ENCODE measurements at places on chromosomes 5 and 9.
A peak's percentile ranks its signal among the peaks of the same experiment; 100 is the strongest.

- no peak for DNase-seq
These were observed 284.3 kb downstream of the TAF11L14 start for GRCh38 chr5:17918373-17919104.

DNA sequence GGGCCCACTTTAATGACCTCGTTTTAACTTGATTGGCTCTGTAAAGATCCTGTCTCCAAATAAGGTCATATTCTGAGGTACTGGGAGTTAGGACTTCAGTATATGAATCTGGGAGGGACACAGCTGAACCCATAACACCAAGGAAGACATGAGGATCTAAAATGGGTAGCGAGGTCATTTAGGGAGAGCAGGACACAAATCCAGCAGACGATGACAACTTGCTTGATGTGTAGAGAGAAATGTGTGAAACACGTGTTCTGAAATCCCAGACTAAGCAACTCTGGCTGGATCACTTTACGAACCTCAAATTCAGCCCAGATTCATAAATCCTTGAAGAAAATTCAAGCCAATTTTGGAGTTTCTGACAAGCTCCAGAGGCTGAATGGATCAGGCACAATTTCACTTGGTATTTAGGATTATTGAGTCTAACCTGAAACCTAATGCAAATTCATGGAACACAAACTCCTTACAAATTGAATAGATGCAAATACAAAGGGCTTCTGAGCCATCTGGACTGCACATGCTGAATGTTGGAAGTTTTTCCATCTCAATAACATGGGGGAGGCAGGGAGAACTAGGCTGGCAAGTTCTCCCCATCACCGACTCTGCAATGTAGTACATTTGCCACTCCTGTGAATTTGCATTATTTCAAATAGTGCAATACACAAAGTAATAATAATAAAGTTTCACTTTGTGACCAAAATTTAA lies 74.0 kb upstream of the SLC30A5 start:
- DNase-seq = no peak

DNA sequence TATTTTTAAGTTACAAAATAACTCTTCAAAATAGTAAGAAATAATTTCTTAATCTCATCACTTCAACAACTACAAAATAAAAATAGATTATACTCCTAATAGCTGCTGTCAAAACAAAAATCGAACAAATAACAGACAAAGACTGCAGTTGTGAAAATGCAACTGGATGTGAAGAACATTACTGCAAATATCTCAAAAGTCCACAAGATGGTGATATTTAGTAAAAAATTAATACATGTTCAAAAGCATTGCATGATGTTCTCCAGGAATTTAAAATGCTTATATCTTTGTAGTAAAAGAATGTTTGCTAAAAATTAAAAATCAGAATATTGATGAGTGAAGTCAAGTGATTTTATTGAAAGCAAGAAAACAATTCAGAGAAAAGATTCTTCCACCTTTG lies 66.2 kb downstream of the MPDZ start:
- no peak for DNase-seq

- no peak for DNase-seq
These were observed 18.7 kb downstream of the RASGRF2 start for GRCh38 chr5:80978772-80979317.

DNA sequence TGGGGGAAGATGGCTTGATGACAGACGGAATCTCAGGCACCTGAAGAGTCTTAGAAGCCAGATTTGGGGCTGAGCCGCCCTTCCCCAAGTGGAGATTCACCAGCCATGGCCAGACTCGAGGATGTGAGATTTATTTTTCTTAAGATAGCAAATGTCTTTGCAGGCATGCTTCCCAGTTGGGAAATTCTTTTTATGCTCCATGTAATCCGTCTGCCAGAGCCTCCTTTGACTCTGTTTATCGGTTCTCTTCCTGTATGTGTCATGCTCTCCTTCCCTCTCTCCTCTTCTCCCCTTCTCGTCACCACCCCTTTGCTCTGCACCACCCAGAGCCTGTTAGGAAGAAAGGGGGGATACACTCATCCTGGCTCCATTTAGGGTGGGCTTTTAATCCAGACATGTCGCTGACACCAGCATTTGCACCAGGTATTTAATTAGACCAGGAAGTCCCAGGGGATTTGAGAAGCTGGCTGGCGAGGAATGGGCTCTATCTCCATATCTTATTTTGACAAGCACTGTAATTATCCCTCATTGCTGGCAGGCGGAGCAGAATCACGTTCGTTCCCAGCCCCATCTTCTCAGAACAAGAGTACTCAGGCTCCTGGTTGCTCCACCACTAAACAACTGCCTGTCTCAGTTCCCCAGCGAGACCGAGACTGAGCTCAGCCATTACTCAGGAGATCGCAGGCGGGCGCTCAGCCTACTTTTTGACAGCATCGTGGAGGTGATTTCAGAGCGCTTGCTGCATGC lies 50.9 kb downstream of the KCNIP1 start:
- DNase-seq = peak; percentile 65

GRCh38 chr5:154993461-154993860 lies 20.1 kb upstream of the KIF4B start:
- no peak for DNase-seq

- peak; percentile 42 for DNase-seq
These were observed 544 bp upstream of the ERCC6L2 start for GRCh38 chr9:95874989-95875304.

- no peak for DNase-seq
These were observed 15.8 kb downstream of the CENPP start for GRCh38 chr9:92341578-92341977.

GRCh38 chr9:117992006-117992405 lies 287.8 kb downstream of the TLR4 start:
- no peak for DNase-seq

GRCh38 chr5:122333564-122333963 lies 21.5 kb downstream of the SNCAIP start:
- no peak for DNase-seq

GRCh38 chr9:26158631-26159150 lies 480.4 kb upstream of the TUSC1 start:
- DNase-seq = no peak

GRCh38 chr9:73056245-73056644 lies 95.4 kb upstream of the ANXA1 start:
- DNase-seq = no peak

DNA sequence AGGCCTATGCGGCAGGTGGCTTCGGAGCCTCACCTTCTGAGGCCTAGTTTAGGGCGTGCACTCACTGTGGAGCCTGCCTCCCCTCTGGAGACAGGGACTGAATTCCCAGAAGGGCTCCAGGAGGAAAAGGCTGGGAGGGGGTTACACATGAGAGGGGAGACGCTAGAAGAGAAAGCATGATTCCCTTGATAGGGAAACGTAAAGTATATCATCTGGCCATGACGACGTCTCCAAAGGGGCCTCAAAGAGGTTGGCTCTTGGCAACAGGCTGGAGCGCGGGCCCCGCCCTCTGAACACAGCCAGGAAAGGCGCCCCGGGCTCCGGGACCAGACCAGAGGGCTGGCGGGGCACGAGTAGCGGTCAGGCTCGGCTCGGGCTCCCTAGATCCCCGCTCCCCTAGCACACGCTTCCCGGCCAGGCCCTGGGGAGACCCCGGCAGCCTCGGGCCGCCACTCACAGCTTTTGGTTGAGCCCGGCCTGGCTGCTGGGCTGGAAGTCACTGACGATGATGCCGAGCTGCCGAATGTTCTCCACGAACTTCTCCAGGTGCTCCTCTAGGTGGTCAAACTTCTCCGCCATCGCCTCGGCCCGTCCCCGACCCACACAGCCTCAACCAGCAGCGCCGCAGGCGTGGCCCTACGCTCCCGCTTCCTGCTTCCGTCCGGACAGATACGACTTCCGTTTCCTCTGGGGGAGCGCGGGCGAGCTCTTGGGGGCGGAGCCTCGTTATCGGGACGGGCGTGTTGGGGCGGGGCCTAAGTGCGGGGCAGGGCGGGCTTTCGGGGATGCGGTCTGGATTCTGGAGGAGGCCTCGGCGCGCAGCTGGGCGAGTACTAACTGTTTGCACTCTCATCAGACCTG lies at the start of gene MED10:
MED10 (minus strand) TSS at position 643 of the 861 bp plus-strand sequence; CDS start at position 579, 64 bp downstream.
- peak; percentile 92 for DNase-seq

GRCh38 chr5:94433397-94434163 lies 184.8 kb downstream of the KIAA0825 start:
- DNase-seq = no peak

GRCh38 chr5:127153031-127153430 lies 79.7 kb upstream of the C5orf63 start:
- no peak for DNase-seq

GRCh38 chr9:23555851-23556250 lies 270.2 kb downstream of the ELAVL2 start:
- DNase-seq = no peak

DNA sequence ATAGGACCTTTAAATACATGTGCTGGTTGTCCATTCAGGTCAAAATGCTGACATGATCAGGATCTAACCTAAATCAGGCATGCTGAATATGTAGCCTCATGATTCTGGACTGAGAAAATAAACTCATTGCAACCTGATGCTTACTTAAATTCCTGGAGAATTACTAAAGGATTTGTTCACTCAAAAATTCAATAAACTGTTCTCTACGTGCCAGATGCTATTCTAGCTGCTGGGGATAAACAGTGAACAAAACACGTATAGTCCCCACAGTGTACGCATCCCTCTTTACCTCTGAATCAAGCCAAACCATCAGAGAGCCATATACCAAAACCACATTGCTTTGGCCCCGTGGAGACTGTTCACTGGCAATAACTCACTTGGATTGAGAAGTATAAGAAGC lies 6.1 kb downstream of the SCAI start:
- DNase-seq = no peak

- DNase-seq = no peak
These were observed 8.4 kb upstream of the RGS3 start for GRCh38 chr9:113454914-113455761.

DNA sequence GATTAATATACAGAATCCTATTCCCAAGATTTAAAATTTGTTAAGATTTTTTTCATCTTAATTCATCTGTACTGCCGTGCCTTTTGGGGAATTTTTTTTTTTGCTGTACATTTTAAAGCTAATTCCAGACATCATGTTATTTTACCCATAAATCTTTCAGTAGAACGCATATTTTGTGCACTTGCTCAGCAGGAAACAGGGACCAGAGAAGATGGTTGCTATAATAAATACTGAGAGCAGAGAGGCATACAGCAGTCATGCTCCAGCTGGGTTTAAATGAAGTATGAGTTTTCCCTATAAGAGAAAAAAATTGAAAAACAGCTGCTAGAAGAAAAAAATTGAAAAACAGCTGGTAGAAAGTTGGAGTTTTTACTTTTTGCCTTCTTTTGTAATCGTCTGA lies 196.9 kb upstream of the PUM3 start:
- no peak for DNase-seq

- DNase-seq = peak; percentile 78
These were observed 859 bp downstream of the CSNK1G3 start for GRCh38 chr5:123512611-123513461.

GRCh38 chr5:139914218-139914807 lies 118.7 kb downstream of the PSD2 start:
- no peak for DNase-seq

- DNase-seq = no peak
These were observed 3.6 kb upstream of the FUT7 start for GRCh38 chr9:137035507-137035834.

GRCh38 chr9:72476100-72476499 lies 45.3 kb upstream of the TMC1 start:
- DNase-seq = no peak

GRCh38 chr5:157568720-157569119 lies 6.9 kb downstream of the ADAM19 start:
- DNase-seq = no peak

GRCh38 chr5:58211441-58211840 lies 248.4 kb downstream of the PLK2 start:
- no peak for DNase-seq

DNA sequence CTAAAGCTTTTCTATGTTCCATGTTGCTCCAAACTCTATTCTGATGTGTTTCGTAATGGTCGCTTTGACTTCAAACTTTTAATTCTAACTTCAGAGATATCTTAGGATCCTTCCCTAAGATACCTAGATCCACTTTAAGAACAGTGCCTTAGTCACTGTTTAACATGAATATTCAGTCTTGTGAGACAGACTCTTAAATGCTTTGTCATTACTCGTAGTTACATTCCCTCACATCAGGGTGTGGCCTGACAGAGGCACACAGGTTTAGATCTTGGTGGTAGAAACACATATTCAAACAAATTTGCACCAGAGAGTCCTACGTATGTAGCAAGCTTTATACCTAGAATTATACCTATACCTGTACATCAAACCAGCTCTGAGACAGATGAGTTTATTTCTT lies 687.0 kb upstream of the C9orf72 start:
- no peak for DNase-seq

- DNase-seq = no peak
These were observed 111.2 kb downstream of the JAKMIP2 start for GRCh38 chr5:147671365-147671764.

GRCh38 chr5:41291323-41291722 lies 78.0 kb upstream of the C6 start:
- no peak for DNase-seq

DNA sequence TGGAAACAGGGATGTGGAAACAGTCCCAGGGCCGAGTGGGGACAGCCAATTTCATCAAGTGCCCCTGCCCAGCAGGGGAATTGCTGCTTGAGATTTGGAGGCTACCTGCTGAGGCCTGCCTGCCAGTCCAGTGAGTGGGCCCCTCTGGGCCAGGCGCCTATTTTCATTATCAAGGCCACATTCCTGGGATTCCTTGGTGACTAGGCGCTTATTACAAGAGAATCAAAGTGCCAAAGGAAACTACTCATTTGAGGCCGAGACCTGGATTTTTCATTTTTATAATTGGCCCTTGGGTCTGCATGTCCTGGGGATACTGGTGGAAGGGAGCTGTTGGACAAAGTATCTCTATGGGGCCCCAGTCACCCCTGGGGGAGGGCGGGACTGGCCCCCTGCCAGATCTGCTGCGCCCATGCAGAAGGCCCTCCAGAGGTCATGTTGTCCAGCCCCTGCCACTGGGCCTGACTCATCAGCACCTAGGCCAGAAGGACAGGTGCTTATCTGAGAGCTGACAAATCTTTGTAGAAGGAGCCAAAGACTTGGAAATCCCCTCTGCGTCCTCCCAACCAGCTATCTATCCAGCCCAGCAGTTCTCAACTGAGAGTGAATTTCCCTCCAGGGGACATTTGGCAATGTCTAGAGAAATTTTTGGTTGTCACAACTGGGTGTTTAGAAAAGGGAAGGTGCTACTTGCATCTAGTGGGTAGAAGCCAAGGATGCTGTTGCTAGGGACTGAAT lies 45.6 kb downstream of the FOXI1 start:
- DNase-seq = no peak

DNA sequence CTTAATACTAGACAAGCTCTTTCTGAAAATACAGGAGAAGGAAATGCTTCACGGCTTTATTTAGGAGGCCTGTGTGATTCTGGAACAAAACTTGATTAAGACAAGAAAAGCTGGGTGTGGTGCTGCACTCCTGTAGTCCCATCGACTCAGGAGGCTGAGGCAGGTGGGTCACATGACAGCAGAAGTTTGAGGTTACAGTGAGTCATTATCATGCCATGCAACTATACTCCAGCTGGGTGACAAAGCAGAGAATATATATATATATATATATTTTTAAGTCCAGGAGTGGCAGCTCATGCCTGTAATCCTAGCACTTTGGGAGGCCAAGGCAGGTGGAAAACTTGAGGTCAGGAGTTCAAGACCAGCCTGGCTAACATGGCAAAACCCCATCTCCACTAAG lies 33.1 kb upstream of the SPIN1 start:
- no peak for DNase-seq
